ENCODE measurements at places on chromosomes 6 and 20. TPM values are rescaled to one million over a fixed set of nuclear protein-coding genes. Genes with fewer than 3 reads are reported as not detected.

The PTCHD4 gene
- 0.18 TPM for total RNA-seq

The CD93 gene
- not detected for total RNA-seq

The SIGLEC1 gene
- total RNA-seq = not detected

The SENP6 gene
- total RNA-seq = 49.3 TPM

The MYT1 gene
- not detected for total RNA-seq

The FNDC1 gene
- not detected for total RNA-seq

The RAET1E gene
- total RNA-seq = under 0.01 TPM

The PGC gene
- total RNA-seq = not detected

The LTB gene
- total RNA-seq = not detected

The LY6G6D gene
- not detected for total RNA-seq

The LINC00237 gene
- not detected for total RNA-seq

The GLP1R gene
- total RNA-seq = not detected

Measured in myometrial cell (primary cell).